GM12864 (cell line): ENCODE measurements at places on chromosomes 2 and 18.

DNA sequence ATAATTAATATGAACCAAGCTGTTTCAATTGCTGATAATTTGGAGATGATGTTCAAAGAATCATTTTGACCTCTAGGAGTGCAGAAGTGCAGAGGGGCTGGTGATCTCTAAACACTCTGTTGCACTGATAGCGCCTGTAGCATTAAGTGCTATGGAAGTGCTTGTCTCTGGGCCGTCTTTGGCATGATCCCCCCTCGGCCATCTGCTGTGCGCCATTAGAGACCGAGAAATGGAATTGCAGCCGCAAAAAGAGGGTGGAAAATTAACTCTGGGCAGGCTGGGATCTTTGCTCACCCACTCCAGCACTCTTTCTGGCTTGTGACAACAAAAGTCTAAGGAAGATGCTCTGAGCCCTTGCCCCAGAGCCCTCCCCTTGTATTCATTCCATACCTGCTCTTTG is 23.4 kb downstream of the AKAIN1 start:
- no peak for DNase-seq

- DNase-seq: no peak
Observed at GRCh38 chr18:21242141-21242779, at the start of gene GREB1L. GREB1L (plus strand) TSS chr18:21242232; CDS start chr18:21383519, 141,287 bp downstream.

DNA sequence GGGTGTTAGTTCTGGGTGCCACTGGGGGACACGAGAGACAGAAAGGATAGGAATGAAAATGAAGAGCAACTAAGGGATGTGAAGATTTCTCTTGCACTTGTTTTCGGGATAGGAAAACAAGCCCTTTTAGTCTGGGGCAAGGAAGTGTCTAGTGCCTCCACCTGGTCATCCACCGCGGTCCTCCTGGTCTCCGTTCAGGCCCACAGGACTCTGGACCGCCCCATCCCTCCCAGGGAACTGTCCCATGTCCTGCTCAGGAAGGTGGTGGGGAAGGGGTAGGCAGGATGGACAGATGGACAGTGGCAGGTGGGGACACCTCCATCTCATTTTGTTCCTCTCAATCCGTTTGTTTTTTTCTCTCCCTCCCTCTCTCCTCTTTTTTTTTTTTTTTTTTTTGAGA is 45.9 kb downstream of the AGAP1 start:
- no peak for DNase-seq

DNA sequence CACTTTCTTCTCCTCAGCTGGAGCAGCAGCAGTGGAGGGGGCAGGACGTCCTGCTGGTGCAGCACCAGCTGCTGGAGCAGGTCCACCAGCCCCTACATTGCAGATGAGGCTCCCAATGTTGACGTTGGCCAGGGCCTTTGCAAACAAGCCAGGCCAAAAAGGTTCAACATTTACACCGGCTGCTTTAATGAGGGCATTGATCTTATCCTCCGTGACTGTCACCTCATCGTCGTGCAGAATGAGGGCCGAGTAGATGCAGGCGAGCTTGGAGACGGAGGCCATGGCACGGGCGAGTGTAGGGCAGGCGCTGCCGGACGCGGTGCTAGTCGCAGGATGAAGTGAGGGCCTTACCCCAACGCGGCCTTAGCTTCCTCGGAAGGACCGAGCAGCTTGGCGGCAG is 12.5 kb downstream of the HOXD1 start:
- DNase-seq: no peak

DNA sequence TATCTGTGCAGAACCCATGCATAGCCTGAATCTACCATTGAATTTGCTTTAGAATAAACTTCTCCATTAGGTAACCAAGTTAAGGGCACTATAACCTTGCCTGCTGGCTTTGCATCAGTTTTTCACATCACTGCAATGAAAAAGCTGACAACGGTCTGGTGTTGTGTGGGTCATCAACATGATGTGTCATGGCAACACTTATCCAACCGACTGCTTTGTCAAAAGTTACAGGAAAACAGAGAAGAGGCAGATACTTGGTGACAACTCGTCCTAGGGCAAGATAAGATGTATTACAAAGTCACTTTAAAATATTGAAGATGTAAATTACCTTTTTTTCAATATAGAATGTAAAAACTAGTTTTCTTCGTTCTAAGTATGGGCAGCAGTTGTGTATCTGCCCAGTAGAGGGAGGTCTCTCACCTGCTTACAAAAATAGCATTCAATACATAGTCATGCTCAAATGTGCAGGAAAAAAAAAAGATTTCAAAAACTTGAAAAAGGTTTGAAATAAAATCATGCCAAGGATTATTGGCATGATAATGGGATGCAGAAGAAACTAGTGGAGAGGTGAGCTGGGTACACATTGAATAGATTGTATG is 96.3 kb downstream of the EVA1A start:
- DNase-seq: no peak

- no peak for DNase-seq
Observed at GRCh38 chr2:171146633-171147032, 14.1 kb downstream of the TLK1 start.

GRCh38 chr18:61308795-61309393 is 24.3 kb upstream of the CDH20 start:
- DNase-seq: no peak
